Colonic mucosa (tissue), 4 donors: ENCODE measurements at places on chromosomes 2 and 18.
A peak's percentile ranks its signal among the peaks of the same experiment; 100 is the strongest.

DNA sequence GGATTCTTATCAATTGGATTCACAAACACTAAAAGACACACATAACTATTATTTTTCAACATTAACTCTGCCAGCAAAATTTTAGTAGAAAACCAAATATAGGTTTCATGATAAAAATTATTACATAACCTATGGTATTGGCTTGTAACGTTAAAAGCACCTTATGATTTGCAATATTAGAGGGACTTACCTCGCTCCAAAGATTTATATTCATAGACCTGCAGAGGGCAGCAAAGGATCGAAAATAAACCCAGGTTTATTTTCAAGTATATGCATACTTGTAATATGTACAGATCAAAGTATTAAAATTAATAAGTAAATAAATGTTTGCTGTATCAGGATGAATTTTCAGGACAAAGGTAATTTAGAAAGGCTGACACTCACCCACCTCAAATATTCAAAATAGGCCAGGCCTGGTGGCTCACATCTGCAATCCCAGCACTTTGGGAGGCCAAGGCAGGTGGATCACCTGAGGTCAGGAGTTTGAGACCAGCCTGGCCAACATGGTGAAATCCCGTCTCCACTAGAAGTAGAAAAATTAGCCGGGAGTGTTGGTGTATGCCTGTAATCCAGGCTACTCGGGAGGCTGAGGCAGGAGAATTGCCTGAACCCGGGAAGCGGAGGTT, 45.3 kb downstream of the LRPPRC start:
- DNase-seq, result no peak

- no peak for DNase-seq
Measured at GRCh38 chr2:145332210-145332898, 812.4 kb upstream of the ZEB2 start.

- DNase-seq, result no peak
Measured at GRCh38 chr2:20071397-20072383, 20.3 kb upstream of the LAPTM4A start.

DNA sequence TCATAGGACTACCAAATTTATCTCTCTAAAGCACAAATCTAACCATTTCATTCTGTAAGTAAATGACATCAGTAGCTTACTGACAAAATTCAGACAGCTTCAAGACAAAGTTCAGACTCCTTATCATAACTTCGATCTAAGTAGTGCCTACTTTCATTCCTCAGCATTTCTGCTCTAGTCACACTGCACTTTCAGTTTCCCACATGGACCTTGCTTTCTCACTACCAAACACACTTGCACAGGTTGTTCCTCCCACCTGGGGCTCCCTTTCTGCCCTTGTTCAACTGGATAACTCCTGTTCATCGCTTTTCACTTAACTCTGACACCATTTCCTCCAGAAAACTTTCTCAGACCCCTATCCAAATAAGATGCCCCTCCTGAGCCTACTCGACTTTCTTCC, 22.1 kb upstream of the CCDC150 start:
- DNase-seq, result no peak

DNA sequence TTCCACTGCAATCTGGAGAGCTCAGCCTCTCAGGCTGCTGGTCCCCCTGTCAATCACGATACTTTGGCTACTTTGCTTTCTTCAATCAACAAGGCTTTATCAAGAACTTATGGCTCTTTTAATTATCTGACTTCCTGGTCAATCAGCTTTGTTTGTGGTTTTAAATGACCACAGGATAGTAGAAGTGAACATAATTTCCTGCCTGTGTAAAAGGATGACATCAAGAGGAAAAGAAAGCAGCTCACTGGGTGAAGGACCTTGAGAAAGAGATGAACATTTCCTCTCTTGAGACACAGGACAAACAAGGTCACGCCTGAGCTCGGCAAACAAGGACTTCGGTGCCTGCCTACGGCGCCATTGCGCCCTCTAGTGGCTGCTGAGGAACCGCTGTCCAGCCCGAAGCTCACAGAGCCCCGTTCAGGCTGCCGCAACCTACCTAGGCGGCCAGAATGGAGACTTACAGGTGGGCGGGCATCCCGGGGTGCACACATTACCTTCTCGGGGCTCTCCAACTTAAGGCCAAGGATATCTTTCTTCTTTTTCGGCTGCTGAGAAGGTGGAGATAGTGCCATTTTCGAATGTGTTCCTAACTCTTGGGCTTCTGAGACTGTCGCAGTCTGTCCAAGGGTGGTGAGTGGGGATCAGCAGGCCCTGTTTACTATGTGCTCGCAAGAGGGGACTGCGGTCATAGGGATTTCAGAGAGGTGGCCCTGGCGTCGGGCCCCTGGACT, 54.0 kb downstream of the IL1RL2 start:
- DNase-seq, result peak; percentile 92

- no peak for DNase-seq
Measured at GRCh38 chr2:134206031-134206430, 47.8 kb upstream of the MGAT5 start.

GRCh38 chr2:46309052-46309953, 12.1 kb downstream of the EPAS1 start:
- no peak for DNase-seq

DNA sequence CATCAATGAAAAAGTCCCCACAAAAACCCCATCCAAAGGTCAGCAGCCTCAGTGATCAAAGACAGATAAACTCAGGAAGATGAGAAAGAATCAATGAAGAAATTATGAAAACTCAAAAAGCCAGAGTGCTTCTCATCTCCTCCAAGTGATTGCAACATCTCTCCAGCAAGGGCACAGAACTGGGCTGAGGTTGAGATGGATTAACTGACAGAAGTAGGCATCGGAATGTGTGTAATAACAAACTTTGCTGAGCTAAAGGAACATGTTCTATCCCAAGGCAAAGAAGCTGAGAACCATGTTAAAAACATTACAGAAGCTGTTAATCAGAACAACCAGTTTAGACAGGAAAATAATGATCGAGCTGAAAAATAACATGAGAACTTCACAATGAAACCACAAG, 442.8 kb upstream of the SYT4 start:
- no peak for DNase-seq

GRCh38 chr2:176466918-176467452, 197.7 kb downstream of the MTX2 start:
- no peak for DNase-seq

DNA sequence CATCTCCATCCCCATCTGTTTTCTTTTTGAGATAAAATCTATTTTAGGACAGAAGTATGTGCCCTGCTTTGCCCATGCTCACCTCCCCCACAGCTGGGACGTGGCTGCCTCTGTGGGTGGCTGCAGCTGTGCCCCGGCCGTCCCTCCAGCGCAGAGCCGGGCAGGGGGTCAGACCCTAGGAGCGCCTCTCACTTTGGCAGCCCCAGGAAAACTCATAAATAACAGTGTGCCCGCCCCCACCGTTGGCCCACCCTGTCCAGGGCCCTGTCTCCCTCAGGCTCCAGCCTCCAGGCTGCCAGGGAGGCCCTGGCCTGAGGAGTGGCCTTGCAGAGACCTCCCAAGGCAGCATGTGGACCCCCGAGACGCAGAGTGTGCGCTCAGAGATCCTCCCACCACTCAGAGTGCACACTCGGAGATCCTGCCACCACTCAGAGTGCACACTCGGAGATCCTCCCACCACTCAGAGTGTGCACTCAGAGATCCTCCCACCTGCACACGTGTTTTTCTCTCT, 178.1 kb downstream of the TWIST2 start:
- no peak for DNase-seq

GRCh38 chr2:121237980-121238665, 46.9 kb downstream of the TFCP2L1 start:
- DNase-seq, result no peak
